ENCODE measurements at places on chromosomes 2 and 18.
A peak's percentile ranks its signal among the peaks of the same experiment; 100 is the strongest.

GRCh38 chr2:46448641-46449040 is 30.7 kb upstream of the TMEM247 start:
- DNase-seq: no peak

GRCh38 chr2:34705551-34706247 is 1106.6 kb upstream of the FAM98A start:
- no peak for DNase-seq

DNA sequence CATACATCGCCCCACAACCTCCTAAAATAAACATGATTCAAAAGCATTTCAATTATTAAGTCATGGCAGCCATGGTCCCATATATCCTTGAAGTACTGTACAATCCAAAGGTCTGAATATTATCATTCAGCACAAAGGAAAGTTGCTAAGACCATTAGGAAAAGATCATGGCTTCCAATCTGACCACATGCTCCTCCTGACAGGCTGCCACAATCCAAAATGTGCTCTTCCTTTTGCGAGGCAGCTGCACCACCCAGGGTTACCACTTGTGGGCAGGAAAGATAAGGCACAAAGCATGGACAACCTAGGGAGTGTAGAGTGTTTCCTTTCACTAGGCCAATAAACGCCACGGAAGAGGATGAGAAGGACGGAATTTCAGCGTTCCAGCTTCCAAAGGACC is 5.4 kb downstream of the BOLA3 start:
- no peak for DNase-seq

DNA sequence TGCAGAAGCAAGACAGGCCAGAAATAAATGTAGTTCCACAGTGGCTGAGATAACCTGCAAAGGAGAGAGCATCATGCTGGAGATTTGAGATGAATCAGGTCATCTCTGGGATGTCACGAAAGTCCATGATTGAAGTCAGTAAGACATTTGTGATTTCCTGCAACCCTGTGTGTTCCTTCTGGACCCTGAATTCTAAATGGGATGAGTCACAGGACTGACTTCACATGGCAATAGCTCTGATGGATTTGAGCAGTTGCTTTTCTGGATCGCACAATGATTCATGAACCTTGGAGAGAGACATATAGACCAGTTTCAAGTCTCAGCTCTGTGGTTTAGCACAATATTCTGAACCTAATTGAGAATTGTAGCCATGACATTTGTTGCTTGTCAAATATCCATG is 102.9 kb downstream of the TSN start:
- no peak for DNase-seq

- no peak for DNase-seq
Measured at GRCh38 chr2:47198985-47199451, 43.9 kb upstream of the STPG4 start.

GRCh38 chr18:3151399-3152264 is 68.1 kb downstream of the MYOM1 start:
- no peak for DNase-seq

- no peak for DNase-seq
Measured at GRCh38 chr2:19797243-19797810, 104.5 kb downstream of the TTC32 start.

GRCh38 chr18:69974365-69974764 is 26.7 kb upstream of the CD226 start:
- DNase-seq: no peak

DNA sequence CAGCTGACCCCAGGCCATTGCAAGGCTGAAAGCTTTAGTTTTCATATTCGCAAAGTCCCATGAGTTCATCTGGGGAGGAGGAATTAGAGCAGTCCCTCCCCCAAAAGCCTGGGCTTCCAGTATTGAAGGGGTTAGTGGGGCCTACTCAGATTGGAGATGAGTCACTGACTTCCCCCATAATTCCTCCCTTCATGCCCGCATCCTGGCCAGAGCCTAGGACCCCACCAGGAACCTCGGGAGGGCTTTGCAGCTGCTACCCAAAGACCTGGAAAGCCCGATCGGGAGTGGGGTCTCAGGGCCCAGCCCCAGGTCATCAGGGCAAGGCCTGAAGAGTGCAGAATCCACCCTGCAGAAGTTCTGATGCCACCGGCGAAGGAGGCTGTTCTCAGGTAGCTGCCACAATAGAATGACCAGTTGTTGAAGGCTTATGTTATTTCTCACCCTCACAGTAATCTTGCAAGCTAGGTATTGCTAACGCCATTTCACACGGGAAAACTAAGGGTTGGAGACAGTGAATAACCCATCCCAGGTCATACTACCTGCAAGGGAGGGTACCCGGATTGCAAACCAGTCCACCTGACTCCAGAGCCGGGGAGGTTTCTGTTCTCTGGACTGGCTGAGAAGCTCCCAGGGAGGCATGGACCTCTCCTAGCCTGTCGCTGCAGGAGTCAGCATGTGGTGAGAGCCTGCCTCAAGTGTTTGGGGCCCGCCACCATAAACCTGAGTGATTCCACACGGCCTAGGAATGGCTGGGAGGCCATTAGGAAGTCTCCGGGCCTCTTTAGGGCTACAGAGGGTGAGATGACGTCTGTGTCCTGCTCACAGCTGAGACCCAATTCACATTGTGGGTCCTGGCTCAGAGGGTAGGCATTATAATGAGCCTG is 5.8 kb upstream of the ARID5A start:
- DNase-seq: no peak

DNA sequence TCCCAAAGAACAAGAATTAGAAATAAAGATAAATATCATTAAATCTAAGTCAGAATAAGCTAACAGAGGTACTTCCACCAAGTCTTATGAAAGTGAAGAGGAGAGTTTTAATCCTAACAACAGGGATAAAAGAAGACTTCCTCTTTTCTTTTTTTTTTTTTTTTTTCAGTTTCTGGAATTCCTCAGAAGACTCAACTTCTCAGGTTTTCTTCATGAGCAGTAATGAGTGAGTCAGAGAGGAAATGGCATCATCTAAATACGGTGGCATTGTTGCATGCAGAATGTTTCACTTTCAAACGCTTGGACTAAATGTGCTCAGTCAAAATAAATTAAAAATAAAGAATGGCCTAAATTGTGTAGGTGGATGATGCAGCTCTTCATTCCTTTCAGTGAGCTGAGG is 45.6 kb upstream of the ARHGAP15 start:
- no peak for DNase-seq

GRCh38 chr18:31205273-31205672 is 42.6 kb upstream of the DSC1 start:
- DNase-seq: no peak

- DNase-seq: no peak
Measured at GRCh38 chr2:68292108-68292710, 27.5 kb downstream of the CNRIP1 start.

DNA sequence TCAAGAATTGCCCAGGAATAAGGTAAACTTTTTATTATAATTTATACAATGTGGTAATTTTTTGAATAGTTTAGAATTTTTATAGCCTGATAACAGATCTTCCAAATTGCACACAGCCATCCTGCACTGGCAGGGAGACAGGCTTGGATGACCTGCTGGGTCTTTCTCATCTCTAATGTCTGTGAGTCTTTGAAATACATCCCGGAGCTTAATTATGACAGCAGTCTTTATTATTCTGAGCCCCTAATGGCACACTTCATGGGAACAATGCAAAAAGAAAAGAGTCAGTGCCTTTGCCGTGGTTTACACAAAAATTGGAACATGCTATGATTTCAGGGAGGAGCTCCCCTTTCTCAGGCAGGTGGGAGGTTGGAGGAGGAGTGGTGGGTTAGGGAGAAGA is 71.0 kb downstream of the TMEM182 start:
- DNase-seq: no peak

DNA sequence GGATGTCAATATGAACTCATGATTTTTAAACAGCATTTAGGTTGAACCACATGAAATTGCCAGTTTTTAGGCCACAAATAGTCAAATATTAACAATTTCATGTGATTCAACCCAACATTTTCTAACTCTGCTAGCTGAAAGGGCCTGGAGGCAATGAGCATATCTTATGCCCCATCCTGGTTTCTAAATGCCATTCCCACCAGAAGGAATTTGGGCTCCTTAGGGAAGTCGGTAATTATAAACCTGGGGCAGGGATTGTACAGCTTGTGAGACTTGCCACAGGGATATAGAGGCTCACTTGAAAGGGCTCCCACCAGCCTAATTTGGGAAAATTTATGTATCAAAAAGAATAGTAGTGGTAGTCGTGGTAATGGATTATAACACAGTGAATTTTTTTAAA is 178.4 kb upstream of the ALPP start:
- DNase-seq: no peak

DNA sequence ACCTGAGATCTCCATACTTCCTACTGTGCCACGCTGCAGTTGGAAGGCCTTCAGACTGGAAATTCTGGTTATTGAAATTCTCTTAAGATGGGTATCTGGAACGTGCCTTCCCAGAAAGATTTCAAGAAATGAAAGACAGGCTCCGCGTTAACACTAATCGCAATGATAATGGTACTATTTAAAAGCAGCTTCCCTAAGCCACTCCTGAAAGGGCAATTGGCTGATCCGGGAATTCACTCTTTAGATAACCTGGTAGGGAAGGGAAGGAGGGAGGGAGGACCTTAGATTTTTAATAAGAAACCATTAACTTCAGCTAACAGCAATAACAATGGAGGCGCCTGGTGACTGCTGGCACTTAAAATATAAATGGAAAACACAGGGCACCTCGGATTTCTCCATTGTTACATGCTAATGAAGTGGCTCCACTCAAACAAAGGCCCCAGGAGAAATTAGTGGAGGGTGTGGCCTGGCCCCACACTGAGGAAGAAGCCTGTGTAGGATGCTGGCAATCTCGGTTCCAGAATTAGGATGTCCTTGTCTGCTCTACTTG is 22.5 kb upstream of the MTA3 start:
- DNase-seq: no peak

GRCh38 chr2:115183144-115183543 is 740.7 kb downstream of the DPP10 start:
- DNase-seq: no peak

DNA sequence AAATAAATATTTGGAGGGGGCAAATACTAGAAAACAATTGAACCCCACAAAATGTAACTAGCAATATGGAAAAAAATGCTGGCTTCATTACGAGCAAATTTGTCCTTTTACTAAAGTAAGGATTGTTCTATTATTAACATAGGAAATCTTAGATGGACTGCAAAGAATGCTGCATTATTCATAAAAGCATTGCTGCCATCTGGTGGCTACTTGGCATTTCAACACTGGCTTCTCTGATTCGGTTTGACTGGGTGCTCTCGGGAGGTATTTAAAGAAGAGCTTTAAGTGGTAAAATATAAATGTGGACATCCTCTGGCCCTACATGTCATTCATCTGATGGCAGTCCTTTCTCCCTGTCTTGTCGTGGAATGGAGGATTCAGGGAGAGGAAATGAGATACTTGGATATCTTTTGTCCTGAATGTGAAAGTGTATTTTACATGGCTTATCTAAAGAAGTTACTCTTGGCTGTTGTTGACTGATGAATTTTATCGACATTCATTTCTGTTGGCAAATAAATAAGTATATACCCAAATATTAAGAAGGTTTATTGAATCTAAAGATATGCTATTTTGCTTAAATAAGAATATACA is 130.2 kb downstream of the ARHGAP15 start:
- DNase-seq: peak; percentile 52

DNA sequence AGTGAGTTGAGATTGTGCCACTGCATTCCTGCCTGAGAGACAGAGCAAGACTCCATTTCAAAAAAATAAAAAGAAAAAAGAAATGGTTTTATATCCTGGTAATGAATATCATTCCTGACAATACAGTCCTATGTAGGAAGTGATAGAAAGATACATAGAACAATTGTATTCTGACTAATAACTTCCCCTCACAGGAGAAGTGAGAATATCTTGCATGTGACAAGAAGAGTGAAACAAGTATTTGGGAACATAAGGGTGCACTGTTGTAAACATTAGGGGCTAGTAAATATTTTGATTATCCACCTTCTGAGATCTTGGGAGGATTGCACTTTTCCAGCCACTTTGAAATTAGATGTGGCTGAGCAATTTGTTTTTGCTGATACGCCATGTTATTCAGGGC is 40.7 kb downstream of the KLHL14 start:
- DNase-seq: no peak

DNA sequence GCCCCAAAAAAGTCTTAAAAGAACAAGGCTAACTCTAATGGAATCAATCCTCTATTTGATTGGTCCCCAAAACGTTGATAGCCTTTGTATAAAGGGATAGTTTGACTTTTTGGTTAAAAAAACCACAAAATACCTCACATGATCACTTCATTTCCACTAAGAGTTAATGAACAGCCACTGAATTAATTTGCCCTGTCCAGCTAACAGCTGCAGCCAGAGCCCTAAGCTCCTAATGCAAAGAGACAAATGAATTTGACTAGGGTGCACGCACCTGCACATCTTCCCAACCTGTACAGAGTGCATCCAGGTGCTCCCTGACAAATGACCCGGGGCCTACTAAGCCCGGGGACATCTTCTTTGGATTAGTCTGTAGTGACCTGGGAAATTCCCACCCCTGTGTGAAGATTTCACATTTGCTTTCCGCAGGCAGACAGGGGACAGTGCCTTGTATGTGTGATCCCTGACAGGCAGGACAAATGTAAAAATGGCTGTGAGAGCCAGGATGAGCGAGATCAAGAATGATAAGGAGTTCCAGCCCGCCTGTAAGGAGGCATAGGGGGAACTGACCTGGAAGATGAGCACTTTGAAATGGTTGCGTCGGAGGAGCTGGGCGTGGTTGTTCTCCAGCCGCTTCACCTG is 893 bp downstream of the CAVIN2 start:
- no peak for DNase-seq

- DNase-seq: no peak
Measured at GRCh38 chr2:9260464-9260918, 53.9 kb downstream of the ASAP2 start.

DNA sequence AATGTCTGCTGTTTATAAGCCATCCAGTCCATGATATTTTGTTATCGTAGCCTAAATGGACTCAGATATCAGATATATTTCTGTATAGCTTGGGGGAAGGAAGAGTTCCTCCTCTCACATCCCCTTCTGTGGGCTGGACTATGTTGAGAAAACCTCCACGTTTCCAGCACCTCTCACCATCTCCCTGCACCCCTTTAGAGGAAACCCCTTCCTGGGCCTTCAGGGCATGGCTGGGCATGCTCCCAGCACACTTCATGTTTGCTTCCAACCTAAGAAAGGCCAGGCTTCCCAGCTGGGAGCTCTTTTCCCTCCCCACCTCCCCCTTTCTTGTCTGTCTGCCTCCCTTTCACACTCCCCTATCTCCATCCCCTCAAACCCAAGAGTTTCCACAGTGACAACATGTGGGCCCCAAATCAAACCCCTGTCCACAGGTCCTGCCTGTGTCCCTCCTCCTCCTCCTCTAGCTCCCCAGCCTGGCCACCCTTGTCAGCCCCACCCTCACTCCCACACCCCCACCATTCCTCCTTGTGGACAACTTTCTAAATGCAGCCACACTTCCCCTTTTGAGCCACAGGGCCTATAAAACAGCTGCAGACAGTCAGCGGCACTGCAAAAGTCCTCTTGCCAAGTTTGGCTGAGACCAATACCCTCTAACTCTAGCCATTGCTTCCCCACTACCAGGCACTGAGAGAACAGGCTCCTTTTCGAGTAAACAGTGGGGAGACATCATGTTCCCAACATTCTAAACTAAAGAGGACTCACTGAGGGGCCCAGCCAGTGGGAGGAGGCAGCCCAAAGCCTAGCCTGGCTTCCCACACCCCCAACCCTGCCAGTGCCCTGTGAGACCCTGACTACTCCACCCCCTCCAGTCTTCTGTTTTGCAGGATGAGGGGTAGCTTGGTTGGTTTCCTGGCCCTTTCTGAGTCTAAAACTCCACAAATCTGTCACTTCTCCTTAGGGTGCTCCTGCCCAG is 120.5 kb downstream of the ZFP36L2 start:
- no peak for DNase-seq
